ENCODE measurements at places on chromosomes 11 and 22.

DNA sequence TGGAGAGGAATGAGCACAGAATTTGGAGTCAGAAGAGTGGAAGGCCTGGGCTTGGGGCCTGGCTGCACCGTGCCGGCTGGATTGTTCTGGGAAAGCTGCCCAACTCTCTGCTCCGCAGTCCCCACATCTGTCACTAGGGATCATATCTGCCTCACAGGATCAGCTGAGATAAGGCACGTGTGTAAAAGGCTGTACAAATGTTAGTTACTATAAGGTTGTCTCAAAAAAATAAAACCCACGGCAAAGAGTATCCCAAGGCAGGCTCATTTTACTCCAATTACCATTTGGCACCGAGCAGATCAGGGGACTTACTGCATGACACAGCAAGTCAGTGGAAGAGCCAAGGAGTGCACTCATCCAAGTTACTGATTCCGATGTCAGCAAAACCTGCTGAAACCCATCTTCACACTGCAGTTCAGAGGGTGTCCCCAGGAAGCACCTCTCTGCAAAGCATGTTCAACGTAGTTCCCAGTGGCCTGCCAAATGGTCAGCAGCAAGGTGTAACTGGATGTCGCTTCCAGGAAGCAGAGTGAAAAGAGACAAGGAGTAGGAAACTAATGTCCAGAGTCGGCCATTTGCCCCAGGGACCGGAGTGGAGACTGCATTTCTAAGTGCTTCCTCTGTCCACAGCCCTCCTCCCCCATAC lies 18.1 kb upstream of the MRTFA start:
- DNase-seq, result no peak

GRCh38 chr22:48250286-48250895 lies 1487.9 kb downstream of the TBC1D22A start:
- DNase-seq, result no peak

DNA sequence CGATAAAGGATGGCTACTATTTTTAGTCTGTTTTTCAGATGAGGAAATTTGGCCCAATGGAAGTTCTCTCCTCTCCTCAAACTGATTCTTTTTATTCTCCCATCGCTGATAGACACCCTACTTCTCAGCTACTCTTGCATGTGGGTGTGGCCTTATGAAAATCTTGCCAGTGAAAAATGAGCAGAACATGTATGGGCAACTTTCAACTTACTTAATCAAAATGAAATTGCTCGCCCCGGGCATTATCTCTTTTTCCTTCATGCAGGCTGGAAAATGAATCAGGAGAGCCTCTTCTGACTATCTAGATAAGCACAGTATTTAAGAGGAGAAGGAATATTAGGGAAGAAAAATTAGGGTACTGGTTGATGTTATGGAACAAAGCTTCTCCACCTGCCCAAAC lies 2354.7 kb upstream of the RAG2 start:
- no peak for DNase-seq

DNA sequence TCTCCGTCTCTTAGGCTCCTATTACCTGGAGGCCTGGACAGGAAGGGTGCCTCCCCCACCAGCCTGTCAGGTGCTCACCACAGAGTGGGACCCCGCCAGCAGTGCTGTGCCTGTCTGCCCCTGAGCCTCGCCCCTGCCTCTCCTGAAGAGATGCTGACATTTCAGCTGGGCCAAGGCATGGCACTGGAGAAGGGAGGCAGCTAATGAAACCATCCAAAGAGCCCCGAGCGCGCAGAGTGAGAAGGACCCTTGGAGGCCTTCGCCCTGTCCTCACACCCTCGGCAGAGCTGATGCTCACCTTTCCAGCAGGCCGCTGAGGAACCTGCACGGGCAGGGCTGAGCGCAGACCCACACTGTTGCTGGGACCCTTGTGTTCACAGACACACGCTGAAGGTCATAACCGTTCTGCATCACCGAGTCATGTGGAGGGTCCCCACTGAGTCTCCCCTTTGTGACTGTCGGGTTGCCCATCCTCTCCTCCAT lies 2.1 kb upstream of the LRFN4 start:
- DNase-seq, result no peak

DNA sequence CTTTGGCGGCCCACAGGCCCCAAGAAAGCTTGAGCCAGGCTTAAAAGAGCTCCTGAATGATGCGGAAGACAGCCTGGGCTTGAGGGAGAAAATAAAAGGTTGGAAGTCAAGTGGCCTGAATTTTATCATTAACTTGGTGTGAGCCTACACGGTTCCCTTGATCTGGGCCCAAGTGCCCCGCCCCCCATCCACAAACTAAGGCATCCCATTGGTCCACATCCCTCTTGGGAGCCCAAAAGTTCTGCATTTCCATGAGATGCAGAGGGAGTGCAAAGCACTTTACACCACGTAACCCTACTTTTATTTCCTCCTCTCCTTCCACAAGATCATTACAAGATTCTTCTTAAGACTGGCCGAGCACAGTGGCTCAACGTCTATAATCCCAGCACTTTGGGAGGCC lies 22.2 kb downstream of the LARGE1 start:
- no peak for DNase-seq

DNA sequence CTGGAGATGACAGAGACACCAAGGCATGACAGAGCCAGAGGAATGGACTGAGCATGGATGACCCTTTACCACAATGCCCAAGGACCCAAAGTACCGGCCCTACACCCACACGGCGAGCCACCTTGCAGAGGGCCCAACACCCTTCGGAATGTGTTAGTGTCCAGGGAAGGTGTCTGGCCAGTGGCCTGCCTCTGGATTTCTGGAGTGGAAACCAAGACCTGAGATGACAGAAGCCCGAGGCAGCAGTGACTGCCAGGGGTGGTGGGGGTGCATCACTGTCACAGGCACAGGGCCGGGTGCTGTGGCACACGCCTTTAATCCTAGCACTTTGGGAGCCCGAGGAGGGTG lies 28.7 kb downstream of the PDGFB start:
- DNase-seq, result no peak

DNA sequence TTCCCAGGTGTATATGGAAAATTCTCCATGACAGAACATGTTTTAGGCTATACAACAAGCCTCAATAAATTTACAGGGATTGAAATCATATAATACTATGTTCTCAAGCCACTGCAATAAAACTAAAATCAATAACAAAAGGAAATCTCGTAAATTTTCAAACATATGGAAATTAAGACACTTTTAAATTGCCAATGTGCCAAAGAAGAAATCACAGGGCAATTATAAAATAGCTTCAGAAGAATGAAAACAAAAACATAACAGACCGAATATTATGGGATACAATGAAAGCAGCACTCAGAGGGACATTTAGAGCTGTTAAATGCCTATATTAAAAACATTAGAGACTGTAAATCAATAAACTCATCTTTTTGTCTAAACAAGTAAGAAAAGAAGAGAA lies 555.7 kb upstream of the B3GAT1 start:
- no peak for DNase-seq

DNA sequence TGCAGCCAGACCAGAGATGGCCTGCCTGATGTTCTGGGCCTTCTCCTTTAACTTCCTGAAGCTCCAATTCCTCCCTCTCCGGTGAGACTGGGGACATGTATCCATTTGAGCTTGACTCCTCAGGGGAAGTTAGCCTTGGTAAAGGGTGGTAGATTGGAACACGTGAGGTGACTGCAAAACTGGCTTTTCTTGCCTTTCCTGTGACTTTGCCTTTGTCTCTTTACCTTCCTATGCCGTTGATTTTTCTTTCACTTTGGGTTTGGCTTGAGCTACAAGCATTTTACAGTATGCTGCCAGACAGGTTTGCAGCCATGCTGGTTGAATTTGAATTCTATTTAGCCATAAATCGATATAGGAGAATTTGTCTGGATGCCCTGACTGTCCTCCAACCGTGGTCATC lies 16.8 kb upstream of the GLYATL1 start:
- DNase-seq, result no peak

- no peak for DNase-seq
Observed at GRCh38 chr11:76614471-76615179, 55.9 kb downstream of the LRRC32 start.

GRCh38 chr11:36253238-36253637 lies 36.0 kb downstream of the COMMD9 start:
- DNase-seq, result no peak

GRCh38 chr11:45858751-45859398 lies 11.6 kb downstream of the CRY2 start:
- no peak for DNase-seq

DNA sequence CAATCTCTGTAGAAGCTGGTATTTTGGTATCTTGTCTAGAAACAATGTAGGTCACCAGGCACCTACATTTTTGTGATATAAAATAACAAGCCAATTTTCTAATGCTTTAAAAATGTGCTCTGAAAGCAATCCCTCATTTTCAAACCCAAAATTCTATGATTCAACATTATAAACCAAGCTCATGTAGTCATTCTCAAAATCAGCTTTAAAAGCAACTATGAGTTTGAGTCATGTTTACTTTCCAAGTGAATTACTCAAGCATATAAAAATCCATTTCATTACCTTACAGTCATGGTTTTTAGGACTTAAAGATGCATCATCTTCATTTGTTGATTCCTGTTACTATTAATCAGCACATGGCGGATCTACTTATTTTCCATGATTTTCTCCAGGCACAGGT lies 216.4 kb downstream of the GRM5 start:
- DNase-seq, result no peak

DNA sequence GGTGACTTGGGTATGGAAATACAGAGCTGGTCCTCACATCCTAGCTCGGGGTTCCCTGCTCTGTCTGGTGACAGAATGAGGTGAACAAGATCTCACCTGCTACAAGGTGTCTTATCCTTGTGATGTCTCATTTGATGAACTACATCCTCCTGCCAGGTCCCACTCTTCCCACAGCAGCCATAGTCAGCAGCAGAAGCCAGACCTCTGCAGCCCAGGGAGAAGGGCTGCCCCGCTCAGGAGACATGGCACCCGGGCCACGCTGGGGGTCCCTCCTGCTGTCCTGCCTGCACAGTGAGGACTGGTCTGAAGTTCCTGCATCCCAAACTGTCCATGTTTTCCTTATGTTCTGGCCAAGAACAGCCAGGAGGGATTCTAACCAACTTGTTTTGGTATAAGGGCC lies 414.1 kb downstream of the CTTN start:
- DNase-seq, result no peak

GRCh38 chr11:109939166-109939810 lies 153.9 kb upstream of the ZC3H12C start:
- DNase-seq, result peak; percentile 66

GRCh38 chr22:30947173-30947815 lies 21.3 kb downstream of the MORC2 start:
- no peak for DNase-seq

GRCh38 chr11:97702951-97703350 lies 1313.1 kb downstream of the JRKL start:
- DNase-seq, result no peak

- peak; percentile 8 for DNase-seq
Observed at GRCh38 chr11:6353367-6353987, 33.2 kb upstream of the CAVIN3 start.

DNA sequence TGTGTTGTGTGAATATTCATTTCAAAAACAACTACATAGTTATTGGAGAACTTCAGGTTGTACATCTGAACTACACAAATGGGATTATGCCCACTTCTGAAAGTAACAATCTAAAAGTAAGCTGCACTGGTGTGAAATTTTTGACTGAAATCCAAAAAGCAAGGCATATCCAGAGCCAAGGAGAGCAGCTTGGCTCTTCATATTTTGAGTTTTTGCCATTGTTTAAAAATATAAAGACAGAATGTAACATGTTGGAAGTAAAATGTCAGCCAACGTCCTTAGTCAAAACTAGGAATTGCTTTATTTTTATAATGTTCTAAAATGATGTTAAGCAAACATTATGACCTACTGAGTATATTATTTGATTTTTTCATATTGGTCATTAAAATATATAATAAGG lies 45.8 kb upstream of the NOX4 start:
- no peak for DNase-seq

- peak; percentile 31 for DNase-seq
Observed at GRCh38 chr11:92886243-92886905, 83.1 kb upstream of the MTNR1B start.

- peak; percentile 47 for DNase-seq
Observed at GRCh38 chr11:126284829-126285228, 1.9 kb downstream of the TIRAP start.

DNA sequence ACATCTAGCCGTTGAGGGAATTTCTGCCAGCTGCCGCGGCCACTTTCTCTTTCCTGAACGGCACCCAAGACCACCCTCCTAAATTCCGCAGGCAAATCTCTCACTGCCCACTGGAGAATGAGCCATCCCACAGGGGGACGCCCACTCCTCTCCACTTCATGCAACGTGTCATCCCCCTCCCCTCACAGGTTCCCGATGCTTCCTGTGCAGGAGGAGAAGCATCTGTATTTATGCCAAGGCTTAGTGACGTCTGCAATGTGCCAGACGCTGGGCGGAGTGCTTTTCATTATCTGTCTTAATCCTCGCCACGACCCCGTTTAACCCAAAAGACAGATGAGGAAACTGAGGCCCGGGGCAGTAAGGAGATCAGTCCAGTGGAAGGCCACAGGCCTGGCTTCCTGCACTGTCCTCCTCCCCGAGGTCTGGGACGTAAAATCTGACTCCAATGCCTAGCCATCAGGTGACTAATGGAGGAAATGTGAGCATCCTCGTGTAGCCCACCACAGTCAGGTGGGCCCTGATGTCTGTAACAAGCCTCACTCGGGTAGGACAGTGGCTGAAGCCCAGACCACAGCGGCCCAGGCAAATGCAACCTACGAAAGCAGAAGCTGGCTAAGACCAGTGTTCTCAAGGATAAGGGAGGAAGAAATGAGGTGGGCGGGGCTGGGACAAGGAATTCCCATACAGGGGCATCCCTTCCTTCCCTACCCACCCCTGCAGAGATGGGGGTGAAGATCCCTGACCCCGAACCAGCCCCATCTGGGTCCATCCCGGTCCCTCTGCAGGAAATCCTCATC lies 23.1 kb downstream of the MN1 start:
- DNase-seq, result no peak

DNA sequence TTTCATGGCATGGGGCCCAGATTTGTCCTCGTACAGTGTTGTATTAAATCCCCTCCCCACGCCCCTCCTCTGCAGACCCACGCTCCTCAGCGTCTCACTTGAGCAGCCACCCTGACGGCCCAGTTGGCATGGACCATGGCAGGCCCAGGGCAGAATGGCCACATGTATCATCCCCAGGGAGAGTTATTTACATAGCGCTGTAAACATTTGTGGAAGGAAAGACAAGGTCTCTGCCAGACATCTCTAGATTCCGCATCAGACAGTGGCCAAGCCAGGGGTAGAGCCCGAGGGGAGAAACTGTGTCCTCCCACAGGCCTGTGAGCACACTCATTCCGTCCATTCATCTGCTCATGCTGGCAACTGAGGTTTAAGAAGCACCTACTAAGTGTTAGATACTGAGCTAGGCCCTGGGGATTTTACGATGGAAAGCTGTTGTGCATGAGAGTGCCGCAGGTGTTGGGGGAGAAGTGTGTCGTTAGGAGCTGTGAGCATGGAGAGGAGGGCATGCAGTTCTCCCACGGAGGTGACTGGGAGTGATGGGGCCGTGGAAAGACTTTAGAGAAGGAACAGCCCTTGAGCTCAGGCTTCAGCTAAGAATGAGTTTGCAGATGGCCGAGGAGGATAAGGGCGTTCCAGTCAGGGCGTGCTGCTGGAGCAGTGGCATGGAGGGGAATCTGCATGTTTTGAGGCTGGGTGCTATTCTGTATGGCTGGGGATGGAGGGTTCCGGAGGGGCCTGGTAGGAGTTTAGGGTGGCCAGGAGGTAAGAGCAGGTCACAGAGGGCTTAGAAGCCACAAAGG lies 94.9 kb downstream of the GRIK4 start:
- DNase-seq, result no peak

- no peak for DNase-seq
Observed at GRCh38 chr11:43933608-43934551, 8.6 kb upstream of the C11orf96 start.
